ENCODE measurements at places on chromosomes 16 and 17.

DNA sequence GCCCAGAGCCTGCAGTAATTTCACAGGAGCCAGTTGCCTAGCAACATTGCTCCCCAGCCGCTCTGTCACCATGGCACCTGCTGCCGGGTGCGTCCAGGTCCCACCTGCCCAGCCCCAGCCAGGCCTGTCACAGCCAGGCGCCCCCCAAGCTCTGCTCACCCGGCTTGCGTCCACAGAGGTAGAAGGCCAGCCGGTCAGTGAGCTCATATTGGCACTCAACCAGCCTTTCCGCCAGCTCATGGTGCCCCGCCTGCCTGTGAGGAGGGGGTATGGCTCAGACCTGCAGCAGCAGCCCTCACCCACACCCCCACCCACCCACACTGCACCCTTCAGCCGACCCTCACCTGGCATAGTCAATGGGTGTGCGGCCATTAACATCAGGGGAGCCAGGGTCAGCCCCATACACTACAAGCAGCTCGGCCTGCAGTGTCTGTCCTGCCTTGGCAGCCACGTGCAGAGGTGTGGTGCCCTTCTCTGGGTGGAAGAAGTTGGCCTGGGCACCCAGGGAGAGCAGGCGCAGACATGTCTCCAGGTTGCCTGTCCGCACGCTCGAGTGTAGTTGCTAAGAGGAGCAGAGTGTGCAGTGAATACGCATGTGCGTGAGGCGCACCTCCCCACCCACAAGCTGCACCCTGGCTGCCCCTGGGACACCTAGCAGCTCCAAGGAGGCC is 7.7 kb downstream of the GIT1 start:
- no peak for DNase-seq

GRCh38 chr17:50191359-50192143 is 9.9 kb downstream of the COL1A1 start:
- DNase-seq = no peak

- DNase-seq = peak; percentile 81
Measured at GRCh38 chr17:76005263-76006149, 4.9 kb downstream of the CDK3 start.

- DNase-seq = peak; percentile 67
Measured at GRCh38 chr17:50908860-50909764, 43.0 kb upstream of the TOB1 start.

- DNase-seq = no peak
Measured at GRCh38 chr17:44960691-44961090, 7.4 kb downstream of the C1QL1 start.

Measured in effector memory CD8-positive, alpha-beta T cell (primary cell).